Activated T-cell treated with anti-CD3 and anti-CD28 coated beads, Interleukin-2, amount 50 U/mL, for 72 hours (primary cell): ENCODE measurements at places on chromosomes 3 and 15.

DNA sequence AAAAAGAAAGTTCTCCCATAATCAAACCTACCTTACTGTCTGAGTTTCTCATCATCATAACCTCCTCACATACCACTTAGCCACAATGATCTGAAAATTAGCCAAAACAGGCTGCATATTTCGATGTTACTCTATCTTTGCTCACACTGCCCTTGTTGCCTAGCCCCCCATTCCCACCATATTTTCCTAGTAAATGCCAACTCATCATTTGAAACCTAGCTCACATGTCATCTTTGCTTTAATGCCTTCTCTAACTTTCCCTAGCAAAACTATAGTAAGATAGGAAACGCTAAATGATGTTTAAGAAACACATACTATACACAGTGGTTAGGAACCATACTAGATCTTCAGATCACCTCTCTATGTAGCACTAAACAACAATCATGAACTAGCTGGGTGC lies 64.9 kb downstream of the INO80 start:
- no peak for DNase-seq

DNA sequence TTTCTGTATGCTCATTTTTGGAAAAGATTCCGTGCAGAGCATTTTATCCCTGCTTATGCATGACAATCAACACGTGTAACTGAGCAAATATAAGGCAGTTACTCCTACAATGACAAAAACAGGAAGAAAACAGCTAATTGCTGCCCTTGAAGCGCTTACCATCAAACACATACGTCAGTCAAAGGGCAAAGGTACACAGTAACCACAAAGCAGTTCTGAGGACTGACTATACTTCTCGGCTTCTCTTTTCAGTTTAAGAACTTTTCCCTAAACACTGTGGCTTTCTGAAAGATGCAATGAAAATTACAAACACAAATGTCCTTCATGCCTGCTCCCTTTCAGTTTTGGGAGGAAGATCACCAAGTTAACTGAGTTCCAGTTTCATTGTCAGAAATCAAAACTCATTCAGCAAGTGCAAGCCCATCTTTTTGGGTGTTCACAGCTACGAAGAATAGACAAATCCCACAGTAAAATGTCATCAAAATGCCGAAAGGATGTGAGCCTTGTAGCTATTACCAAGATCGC lies 602.8 kb downstream of the FOXP1 start:
- DNase-seq, result no peak

DNA sequence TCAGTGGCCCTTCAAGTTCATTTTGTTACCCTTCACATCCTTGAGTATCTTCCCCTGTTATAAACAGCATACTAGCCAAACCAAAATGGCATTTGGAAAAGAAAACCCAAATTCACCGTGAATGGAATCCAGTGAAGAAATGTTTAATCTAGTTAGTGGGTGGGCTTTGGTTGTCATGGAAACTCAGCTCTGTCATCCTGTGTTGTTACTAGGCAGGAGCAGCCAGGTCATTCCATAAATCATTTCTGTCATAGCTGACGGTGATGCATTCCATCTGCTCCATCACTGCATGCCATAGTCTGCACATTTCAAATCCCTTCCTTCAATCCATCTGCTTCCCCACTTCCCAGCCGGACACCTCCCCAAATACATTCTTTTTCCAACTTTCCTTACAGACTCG lies 140.4 kb upstream of the CGNL1 start:
- no peak for DNase-seq

- peak; percentile 8 for DNase-seq
These were observed 149.1 kb upstream of the CD96 start for GRCh38 chr3:111392894-111393398.

GRCh38 chr15:37837276-37837675 lies 97.2 kb upstream of the TMCO5A start:
- DNase-seq, result no peak

DNA sequence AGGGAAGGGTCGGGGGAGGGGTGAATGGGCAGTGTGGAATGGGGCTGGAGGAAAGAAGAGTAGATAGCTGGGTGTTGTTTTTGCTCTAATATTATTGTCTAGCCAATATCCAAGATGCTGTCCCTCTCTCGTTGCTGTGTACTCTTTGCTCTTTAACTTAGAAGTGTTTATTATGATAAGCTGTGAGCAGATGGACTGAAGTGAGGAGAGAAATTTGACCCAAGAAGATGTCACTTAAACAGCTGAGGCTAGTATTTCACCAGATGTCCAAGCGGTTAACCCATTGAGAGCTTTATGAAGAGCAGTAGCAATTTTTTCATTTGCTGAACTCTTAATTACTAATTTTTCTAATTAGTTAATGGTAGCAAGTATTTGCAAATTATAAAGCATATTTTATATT lies 212.2 kb upstream of the TP63 start:
- no peak for DNase-seq

GRCh38 chr3:68186733-68187132 lies 532.3 kb upstream of the SUCLG2 start:
- DNase-seq, result no peak

DNA sequence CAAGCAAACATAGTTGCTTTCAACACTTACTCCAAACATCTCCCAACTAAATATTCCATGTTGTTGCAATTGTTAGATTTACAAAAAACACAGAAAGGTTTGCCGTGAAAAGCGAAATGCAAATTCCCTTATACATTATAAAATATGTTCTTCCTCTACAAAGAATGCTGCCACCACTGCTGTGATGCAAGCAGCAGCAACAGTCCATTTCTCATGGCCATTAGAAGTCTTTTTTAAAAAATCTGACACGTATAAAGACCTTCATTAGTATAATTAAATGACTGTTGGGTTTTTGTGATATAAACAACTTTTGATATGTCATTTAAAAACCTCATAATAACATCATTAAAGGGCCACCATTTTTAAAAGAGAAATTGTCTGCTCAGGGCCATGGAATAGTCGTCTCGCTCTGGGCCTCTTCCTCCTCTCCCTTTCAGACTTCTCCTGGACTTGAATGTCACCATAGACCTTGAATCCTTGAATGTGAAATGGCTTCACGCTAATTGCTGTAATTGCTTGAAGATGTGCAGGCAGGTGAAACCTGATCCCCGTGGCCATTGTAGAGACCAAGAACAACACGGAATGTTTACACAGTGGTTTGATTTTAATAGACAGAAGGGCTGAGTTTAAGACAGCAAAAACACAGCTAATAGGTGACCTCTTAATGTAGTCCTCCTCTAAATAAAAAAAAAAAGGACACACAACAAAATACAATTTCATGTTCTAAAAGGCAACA lies 450.4 kb downstream of the FOXP1 start:
- no peak for DNase-seq

DNA sequence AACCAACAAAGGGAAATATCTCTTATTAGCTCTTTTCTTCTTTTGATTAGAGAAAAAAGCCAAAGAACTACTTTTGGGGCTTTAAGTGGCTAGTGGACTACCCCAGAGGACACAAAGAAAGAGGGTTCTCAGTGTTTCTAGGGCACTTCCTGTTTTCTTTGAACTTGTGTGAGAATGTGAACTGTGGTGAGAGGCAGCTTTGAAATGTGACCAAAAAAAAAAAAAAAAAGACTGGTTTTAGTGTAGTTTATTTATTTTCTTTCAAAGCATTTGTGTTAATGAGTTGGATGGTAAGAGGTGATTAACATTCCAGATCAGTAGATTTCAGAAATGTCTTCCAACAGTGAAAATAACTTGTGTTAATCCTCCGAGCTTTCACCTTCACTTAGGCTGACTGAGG lies 32.4 kb downstream of the SELENOT start:
- DNase-seq, result no peak
